ENCODE measurements at places on chromosomes 16 and 17.

- no peak for DNase-seq
Measured at GRCh38 chr16:83793179-83793578, 14.6 kb upstream of the HSBP1 start.

DNA sequence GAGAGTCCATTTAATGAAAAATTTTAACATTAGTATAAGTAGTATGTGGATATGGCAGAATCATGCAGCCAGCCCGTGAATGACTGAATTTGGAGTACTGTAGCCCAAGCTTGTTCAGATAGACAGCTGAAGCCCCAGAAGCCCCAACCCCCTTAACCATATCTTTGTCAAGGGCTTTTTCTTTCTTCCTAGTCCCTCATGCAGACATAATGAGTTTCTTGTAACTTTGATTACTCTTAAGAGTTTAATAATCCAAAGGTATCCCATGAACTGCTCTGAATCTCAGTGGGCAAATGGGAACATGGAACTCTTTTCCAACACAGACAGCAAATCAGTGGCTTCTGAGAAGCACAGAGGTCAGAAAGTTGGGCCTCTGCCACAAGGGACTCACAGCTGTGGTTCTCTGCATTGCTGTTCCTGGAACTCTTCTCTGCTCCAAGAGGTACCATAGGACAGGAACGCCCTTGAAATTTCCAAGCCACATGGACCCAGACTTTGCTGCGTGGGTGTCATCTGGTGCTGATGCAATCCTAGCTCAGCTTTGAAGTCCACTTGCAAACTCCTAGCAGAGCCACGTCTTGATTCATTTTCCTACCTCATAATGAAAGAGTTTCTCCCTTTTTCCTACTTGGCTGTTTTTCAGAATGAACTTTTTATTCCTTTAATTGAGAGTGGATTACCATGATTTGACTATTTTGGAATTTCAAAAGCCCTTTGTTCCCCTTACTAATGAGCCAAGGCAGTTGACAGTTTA is 18.1 kb downstream of the LYRM1 start:
- no peak for DNase-seq

GRCh38 chr17:41642252-41643156 is 18.1 kb upstream of the KRT17 start:
- DNase-seq: no peak

DNA sequence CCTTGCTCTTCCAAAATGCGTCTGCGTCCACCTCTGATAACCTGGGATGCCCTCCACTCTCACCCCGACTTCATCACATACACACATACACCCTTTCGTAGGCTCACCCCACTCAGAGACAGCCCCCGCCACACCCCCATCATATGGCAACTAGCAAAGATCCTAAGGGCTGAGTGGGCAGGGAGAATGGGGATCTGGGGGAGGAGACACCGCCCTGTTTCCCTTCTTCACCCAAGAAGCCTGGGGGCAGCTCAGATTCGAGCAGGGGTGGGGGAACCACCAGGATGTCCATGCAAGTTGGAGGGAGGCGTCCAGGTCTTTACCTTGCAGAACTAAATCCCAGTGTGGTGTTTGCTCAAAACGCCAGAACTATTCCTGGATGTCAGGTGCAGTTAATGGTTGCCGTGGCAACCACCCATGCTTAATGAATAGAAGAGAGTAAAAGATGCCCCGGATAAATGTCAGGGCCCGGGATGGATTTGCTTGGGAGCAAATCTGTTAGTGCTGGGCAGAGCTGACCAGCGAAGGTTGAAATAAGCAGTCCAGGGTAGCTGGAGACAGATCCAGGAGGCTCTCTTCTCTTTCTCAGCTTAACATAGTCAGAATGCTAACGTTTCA is 72.8 kb downstream of the CACNG3 start:
- no peak for DNase-seq

GRCh38 chr16:89352091-89352681 is 134.7 kb downstream of the ZNF778 start:
- no peak for DNase-seq

DNA sequence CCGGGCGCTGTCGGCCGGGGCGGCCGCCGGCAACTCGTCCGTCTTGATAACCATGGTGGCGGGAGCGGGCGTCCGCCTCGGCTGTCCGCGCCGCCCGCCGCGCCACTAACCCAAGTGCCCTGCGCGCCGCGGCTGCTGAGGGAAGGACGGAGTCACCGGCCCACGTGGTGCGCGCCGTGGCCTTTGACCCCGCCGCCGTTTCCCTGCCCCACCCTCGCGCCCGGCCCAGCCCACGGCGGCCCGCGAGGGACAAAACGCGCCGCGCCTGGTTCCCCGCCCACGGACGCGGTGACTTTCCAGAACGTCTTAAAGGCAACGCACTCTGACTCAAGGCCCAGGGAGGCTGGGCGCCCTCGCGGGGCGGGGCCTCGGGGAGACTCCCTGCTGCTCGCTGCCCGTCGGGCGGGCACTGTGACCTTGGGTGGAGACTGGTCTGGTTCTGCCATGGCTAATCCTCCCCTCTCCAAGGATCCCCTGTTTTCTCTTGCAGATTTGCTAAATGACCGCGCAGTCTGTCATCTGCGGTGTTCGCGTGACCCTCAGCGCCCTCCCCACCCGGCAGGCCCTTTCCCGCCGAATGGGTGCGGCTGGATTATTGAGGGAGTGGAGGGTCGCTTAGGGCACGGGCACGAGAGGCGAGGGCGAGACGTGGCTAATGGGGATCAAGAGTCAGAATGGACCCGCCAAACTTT is at the start of gene CLUH:
Gene CLUH, minus strand, starts transcription at position 157 of the 692 bp plus-strand sequence. Its CDS starts 103 bp downstream, at position 54.
- peak; percentile 80 for DNase-seq

DNA sequence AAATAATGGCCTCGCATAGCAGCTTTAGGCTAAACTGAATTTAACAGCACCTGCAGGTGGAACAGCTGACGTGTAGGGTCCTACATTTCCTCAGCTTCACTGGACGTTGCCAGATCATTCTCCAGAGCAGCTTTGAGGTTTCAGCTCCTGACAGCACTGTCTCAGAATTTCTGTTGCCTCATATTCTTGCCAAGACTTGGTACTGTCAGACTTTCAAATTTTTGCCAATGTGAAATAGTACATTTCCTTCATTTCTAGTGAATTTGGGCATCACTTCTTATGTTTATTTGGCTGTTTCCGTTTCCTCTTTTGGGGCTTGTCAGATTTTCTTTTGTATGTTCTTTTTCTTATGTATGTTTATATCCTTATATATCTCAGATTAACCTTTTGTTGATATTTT is 48.7 kb downstream of the MRTFB start:
- no peak for DNase-seq

- DNase-seq: no peak
Measured at GRCh38 chr17:39325528-39326240, 75.7 kb downstream of the FBXL20 start.

GRCh38 chr16:47461598-47462266 is 601 bp downstream of the PHKB start:
- no peak for DNase-seq

GRCh38 chr17:601926-602303 is 112.7 kb downstream of the VPS53 start:
- DNase-seq: no peak

DNA sequence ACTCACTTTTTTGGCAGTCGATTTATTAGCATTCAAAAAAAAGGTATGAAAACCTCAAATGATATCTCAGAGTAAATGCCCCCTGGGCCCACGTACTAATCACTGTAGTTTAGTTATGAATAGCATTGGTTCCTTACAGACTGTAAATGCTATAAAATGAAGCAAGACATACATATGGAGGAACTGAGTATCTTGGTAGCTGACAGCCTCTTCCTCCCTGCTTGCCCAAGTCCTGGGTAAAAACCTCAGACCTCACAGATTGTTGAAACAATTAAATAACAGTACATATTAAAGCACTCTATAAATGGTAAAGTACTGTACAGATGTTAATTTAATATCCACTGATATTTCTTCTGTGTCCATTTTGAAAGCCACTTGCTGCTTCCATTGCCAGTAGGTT is 33.2 kb upstream of the ABCC11 start:
- no peak for DNase-seq

DNA sequence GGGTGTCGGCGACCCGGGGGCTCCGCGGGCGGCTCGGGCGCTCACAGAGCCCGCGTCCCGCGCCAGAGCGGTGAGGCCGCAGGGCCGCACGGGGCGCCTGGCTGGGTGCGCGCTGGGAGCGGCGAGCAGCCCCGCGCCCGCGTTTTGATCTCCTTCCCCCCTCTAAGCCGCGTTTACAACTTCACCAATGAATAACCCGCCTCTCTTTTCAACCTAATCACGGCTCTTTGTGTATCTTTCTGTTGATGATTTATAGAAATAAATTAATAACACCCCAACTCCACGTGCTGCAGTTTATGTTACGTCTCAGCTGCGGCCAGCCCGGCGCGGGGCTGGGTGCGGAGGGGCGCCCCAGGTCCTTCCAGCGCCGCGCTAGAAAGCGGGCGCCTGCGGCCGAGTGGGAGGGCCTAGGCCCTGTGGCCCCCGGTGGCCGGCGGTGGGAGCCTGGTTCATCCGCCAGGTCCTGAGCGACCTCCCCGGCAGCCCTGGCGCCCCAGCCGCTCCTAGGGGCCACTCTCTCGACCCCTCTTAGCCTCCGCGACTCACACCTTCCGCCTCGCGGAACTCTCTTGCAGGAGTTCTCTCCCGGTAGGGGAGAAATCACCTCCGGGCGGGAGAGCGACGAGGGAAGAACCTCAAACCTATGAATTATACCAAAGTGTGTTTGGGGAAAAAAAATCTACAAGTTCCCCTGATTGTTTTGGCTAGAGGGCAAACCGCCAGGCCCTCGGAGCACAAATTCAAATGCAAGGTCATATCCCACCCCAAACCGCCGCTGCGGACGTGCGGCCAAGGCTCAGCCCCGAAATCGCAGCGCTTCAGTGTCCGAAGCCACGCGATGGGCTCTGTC is 1.9 kb downstream of the HNF1B start:
- DNase-seq: no peak

DNA sequence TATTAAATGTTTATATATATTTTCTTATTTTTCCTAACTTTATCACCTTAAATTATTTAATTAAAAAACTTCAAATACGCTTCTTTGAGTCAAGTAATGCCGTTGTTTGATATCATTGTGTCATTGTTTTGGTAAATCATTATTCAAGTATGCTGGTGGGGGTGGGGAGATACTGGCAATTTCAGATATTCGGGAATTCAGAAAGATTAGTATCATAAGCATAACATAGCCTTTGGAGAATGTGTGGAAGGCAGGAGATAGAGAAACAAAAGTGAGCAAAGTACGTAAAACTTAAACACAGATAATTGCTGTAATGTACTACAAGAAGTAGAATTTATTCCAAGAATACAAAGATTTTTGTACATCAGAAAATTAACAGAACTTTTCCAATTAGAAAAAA is 49.8 kb downstream of the TANC2 start:
- no peak for DNase-seq

GRCh38 chr16:81560979-81561657 is 116.5 kb downstream of the CMIP start:
- DNase-seq: no peak

DNA sequence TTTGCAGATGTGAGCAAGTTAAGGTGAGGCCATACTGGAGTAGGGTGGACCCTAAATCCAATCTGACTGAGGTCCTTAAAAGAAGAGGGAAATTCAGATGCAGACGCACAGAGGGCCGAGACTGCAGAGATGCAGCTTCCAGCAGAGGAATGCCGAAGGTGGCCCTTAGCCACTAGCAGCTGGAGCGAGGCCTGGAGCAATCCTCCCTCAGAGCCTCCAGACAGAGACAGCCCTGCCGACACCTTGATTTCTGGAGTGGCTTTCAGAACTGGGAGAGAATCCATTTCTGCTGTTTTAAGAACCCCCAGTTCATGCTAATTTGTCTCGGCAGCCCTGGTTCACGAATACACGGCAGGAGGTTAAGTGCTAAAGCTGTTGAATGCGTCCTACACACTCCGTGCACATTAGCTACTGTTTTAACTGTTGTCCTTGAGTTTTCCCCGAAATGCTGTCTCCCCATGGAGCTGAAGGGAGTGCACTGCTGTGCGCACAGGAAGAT is 135.5 kb downstream of the IRF8 start:
- DNase-seq: no peak

- DNase-seq: no peak
Measured at GRCh38 chr16:78189121-78189520, 89.7 kb downstream of the WWOX start.

DNA sequence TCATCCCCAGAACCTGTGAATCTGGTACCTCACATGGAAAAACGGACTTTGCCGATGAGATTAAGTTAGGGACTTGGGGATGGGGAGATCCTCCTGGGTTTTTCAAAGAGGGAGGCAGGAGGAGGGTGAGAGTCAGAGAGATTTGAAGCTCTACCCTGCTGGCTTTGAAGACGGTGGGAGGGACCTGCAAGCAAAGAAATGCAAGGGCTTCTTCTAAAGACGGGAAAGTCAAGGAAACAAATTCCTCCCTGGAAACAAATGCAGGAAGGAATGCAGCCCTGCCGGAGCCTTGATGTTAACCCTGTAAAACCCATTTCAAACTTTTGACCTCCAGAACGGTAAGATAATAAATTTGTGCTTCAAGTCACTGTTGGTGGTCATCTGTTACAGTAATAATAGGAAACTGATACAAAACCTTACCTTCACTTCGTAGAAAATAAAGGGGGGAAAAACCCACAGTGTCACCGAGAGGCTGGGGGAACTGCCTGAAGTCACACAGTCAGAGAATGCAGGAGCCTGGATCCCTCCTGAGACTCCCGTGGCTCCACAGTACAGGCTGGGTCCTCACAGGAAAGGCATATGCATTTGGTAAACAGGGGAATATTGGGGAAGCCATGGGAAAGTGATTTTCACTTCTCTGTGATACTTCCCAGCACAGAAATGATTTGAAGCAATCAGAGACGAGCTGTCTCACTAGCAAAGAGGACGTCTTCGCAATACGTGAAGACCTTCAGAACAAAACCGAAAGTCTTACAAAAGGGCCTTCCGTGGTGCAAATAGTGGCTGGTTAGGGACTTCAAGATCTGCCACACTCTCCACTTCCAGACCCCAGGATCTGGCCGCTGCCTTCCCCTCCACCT is 58.9 kb upstream of the CLEC3A start:
- no peak for DNase-seq

- no peak for DNase-seq
Measured at GRCh38 chr17:2687074-2687418, 24.5 kb downstream of the CLUH start.

GRCh38 chr17:4249452-4250029 is 14.2 kb downstream of the ANKFY1 start:
- DNase-seq: no peak

DNA sequence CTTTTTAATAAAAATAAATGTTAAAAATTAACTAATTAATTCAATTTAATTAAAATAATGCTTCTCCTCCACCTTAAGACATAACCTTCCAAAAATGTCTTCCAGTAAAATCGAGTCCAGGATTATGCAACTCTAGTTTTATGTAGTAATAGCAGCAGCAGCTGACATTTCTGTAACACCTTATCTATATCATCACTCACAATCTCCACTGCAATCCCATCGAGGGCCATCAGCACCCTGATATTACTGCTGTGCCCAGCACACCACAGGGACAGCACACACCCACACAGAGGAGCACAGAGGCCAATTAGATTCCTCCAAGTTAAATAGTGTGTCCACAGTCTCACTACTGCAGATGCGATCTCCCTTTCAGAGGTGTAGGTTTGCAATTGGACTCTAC is 2.9 kb downstream of the RPH3AL start:
- DNase-seq: no peak

Measured in NCI-H2081 (cell line).